ENCODE measurements at places on chromosomes 4 and X.

- no peak for DNase-seq
Measured at GRCh38 chr4:188411805-188412204, 272.6 kb downstream of the TRIML1 start.

DNA sequence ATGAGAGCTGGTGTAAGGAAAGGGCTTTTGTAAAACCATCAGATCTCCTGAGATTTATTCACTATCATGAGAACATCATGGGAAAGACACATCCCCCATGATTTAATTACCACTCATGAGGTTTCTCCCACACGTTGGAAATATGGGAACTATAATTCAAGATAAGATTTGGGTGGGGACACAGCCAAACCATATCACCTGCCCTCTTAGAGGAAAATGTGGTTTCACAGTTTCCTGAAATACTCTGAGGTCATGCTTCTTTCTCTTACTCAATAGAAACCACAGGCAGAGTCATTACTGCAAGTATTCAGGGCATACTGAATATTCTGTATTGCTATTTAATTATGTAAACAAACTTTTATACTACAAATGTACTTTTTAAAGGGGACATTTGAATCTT, 1453.3 kb downstream of the PCDH18 start:
- no peak for DNase-seq

GRCh38 chrX:19513383-19513782, 1.9 kb downstream of the MAP3K15 start:
- DNase-seq, result no peak

DNA sequence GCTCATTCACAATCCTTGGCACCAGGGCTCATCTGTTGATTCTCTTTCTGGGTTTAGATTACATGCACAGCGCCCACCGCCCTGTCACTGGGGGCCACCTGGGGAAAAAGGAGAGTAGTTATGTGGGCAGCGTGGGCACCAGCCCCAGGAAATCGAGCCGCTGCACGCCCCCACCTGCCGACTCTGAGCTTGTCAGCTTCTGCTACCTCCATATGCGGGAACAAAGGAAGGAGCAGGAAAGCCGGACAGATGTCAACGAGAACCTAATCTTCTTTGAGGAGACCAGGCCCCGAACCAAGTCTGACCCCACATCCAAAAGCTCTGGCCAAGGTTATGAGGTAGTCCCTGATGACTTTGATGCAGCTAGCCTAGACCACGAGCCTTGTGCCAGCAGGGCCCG, 31.0 kb upstream of the PRPS1 start:
- no peak for DNase-seq

GRCh38 chrX:103211012-103211715, 3.7 kb upstream of the BEX4 start:
- peak; percentile 44 for DNase-seq
